ENCODE measurements at places on chromosomes 11 and 22. TPM values are rescaled to one million over a fixed set of nuclear protein-coding genes. Genes with fewer than 3 reads are reported as not detected.
A peak's percentile ranks its signal among the peaks of the same experiment; 100 is the strongest.

GRCh38 chr11:27011560-27012233 lies 17.8 kb downstream of the FIBIN start:
- no peak for DNase-seq

- DNase-seq = no peak
These were observed 823 bp upstream of the MUC15 start for GRCh38 chr11:26572770-26573402.

DNA sequence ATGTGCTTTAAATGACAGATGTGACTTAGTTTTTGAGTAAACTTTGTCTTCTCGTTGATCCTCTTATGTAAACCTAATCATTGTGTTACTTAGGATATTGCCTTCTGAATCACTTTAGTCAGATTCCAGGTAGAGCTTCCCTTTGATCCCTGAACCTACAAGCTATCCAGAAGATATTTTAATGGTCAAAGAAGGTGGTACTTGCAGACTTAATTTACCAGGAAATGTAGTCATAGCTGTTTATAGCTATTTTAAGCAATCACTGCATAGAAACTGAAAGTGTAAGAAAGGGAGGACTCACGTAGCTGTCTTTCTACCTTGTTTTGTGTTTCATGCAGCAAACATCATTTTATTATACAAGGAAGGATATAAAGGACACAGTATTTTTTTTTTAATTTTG lies 189.5 kb downstream of the DDX10 start:
- DNase-seq = no peak

DNA sequence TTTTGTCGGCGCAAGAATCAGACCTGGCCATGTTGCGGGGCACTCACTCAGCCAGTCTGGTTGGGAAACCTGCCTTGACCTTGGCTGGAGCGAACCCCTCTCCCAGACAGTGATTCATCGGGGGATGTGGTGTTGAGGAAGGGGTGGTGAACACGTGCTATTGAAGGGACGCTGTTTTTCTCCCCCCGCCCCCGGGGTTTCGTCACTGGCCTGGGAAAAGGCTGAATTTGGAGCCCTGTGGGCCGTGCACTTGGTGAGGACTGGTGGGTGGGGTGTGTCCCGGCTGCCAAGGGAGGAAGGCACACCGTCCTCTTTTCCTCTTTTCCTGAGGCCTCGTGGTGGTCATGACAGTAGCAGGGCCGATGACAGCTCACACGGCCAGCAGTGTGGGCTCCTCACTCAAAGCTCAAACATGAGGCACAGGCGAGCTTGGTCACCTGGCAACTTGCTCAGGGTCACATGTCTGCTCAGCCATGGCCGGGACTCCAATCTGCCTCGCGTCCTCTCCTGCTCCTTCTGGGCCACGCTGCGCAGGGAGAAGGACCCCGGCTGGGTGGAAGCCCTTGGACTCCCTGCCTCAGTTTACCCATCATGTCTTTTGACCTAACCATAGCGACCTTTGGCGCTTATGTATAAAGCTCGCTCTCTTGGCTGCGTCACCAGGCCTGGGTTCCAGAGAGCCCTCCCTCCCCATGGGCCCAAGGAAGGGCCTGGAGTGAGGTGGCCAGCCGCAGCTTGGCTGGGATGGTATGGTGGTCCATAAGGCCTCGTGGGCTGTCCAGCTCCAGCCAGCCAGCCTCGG lies 49.4 kb downstream of the SMIM38 start:
- DNase-seq = no peak

CRYAB gene
- not detected for total RNA-seq

- DNase-seq = peak; percentile 33
These were observed 317.8 kb downstream of the NTM start for GRCh38 chr11:131688048-131688693.

SVIP gene
- 81.2 TPM for total RNA-seq

GRCh38 chr11:99184146-99184545 lies 163.4 kb downstream of the CNTN5 start:
- DNase-seq = no peak

DNA sequence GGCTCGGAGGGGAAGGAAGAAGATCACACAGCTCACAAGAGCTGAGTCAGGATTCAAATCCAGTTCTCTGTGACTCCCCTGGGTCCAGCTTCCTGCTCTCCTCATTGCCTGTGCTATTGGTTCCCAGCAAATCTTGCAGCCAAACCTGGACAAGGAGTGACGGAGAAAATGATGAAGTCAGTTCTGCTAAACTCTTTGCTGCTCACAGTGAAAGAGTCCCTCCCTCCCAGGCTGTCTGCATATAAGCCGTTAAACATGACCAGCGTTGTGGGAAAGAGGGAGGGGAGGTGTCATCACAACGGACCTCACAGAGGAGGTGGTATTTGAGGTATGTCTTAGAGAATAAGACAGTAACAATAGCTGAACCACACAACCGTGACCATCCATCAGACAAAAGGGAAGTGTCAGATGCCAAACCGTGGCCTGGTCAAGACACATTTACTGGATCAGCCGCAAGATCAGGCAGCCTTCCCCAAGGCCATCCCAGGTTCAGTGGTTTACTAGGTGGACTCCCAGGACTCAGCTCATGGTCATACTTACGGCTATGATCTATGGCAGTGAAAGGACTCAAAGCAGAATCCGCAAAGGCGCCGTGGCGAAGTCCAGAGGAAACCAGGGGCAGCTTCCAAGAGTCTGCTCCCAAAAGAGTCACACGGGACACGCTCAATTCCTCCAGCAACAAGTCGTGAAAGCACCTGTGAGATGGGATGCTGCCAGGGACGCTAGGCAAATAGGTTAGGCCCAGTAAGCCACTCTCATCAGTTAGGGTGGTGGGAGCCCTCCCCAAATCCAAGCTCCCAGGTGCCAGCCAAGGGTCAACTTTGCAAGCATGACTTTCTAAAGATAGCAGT lies 2.8 kb upstream of the CYTH4 start:
- DNase-seq = no peak

DNA sequence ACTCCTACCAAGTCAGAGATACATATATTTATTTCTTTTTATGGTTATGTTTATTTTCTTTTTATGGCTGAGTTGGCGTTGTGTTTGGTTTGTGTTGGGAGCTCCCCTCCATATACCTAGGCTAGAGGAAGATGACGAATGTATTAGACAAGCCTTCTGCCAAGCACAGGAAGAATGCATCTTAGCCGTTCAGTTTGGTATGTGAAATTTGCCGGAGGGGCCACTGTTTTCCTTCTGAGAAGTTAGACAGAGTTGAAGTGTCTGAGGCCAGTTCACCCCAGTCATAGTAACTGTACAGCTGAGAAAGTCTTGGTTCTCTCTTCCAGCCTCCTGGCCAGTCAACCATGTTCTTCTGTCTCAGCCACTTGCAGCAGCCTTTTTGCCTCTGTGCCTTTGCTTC lies 29.8 kb downstream of the TEAD1 start:
- no peak for DNase-seq

DNA sequence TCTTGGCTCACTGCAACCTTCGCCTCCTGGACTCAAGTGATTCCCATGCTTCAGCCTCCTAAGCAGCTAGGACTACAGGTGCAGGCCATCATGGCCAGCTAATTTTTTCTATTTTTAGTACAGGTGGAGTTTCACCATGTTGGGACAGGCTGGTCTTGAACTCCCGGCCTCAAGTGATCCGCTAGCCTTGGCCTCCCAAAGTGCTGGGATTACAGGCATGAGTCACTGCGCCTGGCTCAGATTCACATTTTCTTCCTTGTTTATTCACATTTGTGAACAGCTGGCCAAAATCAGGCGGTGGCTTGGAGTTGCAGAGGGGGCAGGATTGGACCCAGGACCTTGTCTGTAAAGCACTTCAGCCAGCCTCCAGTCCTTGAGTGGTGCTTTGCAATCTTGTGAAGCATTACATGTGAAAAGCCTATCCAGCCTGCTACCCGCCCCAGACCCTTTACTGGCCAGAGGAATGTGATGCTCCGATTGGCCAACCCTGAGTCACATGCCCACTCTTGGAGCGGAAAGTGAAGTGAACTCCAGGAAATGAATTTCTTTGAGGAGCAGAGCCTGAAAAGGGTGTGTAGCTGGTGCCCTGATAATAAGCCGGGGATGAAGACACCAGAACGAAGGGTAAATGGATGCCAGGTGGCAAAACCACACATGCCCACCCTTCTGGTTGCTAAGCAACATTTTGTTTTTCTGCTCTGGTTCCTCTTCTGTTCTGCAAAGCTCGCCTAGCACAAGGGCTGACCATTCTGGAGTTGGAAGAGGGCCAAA lies 62.6 kb upstream of the PTPRJ start:
- no peak for DNase-seq

- DNase-seq = peak; percentile 50
These were observed 111.6 kb downstream of the SIK3 start for GRCh38 chr11:116986521-116987105.

GRCh38 chr11:127230392-127230791 lies 229.8 kb upstream of the KIRREL3 start:
- no peak for DNase-seq

DNA sequence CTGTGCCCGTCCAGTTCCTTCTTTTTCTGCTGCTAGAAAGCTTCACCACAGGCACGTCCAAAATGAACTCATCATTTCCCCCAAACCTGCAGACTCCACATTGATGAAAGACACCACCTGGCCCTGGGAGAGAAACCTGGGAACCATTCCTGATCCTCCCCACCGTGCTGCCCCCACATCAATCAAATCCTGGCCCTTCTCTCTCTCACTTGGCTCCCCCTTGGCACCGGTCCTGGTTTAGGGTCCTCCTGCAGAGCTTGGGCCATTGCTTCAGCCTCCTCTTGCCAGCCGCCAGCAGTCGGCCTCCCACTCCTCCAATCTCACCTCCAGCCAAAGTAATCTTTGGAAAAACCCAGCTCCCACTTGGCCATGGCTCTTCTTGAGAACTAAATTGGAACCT lies 38.5 kb downstream of the RIBC2 start:
- DNase-seq = no peak

TSSK2 gene
- total RNA-seq = not detected

C22orf42 gene
- total RNA-seq = not detected

- no peak for DNase-seq
These were observed 110.0 kb downstream of the FBXO7 start for GRCh38 chr22:32584650-32585049.

ZFPL1 gene
- 24.2 TPM for total RNA-seq

- no peak for DNase-seq
These were observed 15.2 kb upstream of the PLAAT3 start for GRCh38 chr11:63629426-63629825.

- no peak for DNase-seq
These were observed 30.9 kb upstream of the CSNK1E start for GRCh38 chr22:38347944-38348750.

PARVA gene
- total RNA-seq = 0.38 TPM

DEUP1 gene
- total RNA-seq = not detected

DNA sequence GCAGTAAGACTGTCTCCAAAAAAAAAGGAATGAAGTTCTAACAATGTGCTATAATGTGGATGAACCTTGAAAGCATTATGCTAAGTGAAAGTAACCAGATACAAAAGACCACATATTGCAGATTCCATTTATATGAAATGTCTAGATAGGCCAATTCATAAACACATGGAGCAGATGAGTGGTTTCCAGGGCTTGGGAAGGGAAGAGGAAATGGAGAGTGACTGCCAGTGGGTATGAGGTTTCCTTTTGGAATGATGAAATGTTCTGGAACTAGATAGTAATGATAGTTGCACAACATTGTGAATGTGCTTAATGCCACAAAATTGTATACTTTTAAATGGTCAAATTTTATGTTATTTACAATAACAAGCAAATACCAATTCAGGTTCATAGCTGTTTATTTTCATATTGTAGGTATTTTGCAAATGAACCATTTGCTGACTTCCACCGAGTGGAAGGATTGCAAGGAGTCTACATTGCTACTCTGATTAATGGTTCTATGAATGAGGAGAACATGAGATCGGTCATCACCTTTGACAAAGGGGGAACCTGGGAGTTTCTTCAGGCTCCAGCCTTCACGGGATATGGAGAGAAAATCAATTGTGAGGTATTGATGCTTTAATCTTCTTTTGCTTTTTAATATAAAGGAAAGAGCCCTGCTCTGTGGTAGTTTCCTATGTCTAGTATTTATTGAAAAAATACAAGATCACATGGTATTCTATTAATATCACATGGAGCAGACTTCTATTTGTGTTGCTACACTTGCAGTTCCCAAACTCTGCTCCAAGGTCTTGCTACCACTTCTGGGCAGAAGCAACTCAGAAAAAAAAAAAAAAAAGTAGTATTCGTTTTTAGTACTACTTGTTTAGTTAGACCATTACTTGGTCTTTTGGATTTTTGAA lies 67.7 kb upstream of the SORL1-AS1 start:
- no peak for DNase-seq

SCARF2 gene
- total RNA-seq = 0.21 TPM

Measured in activated naive CD4-positive, alpha-beta T cell treated with anti-CD3 and anti-CD28 coated beads for 36 hours (primary cell).